Activated T-helper 1 cell treated with anti-CD3 and anti-CD28 coated beads, Interleukin-12 subunit alpha, Interleukin-12 subunit beta, Interleukin-2, Interleukin-4 antibody, amounts not matched to agents 30 ng/mL and 10 ng/mL and 1 ng/mL, durations not matched to agents 14 hours and 24 hours and 36 hours (primary cell): ENCODE measurements at places on chromosomes 2 and 18. TPM values are rescaled to one million over a fixed set of nuclear protein-coding genes. Genes with fewer than 3 reads are reported as not detected.

GRCh38 chr2:133711201-133711600 lies 142.9 kb upstream of the NCKAP5 start:
- no peaks in the 10 kb centered on the region for H3K36me3 ChIP-seq
- H3K27ac ChIP-seq, result no peak overlapping the region
- no peak overlapping the region for H3K4me3 ChIP-seq
- no peak for DNase-seq
- H3K4me1 ChIP-seq, result no peaks in the 10 kb centered on the region

GRCh38 chr2:132522901-132523300 lies 106.3 kb downstream of the GPR39 start:
- DNase-seq, result no peak
- H3K27me3 ChIP-seq, result no peaks in the 10 kb centered on the region
- H3K4me3 ChIP-seq, result no peak overlapping the region
- no peaks in the 10 kb centered on the region for H3K36me3 ChIP-seq
- H3K27ac ChIP-seq, result no peak overlapping the region

DNA sequence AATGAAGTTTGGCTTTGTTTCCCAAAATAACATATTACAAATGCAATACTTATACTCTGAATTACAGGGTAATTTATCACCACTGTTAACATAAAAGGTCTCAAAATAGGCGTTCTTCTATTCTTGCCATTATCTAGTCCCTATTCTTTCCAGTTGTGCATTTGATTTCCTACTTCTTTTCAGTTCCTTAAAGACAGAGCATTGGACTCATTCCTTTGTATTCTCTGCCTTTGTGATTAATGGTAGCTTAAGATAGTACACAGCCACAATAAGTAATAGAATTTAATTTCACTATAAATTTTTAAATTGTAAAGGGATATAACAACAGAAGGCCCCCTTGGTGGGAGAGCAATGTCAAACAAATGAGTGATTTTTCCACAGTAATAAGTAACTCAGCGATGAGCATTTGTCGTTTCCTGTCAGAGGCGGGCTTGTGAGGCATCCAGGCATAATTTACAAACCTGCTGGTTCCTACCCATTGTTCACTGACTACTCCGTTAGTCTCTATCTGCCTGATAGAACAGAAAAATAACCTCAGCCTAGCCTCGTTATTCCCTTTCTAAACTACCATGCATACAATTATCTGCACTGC lies 456.6 kb upstream of the REG3G start:
- H3K27ac ChIP-seq, result no peak overlapping the region
- no peak for DNase-seq
- no peak overlapping the region for H3K4me3 ChIP-seq
- H3K36me3 ChIP-seq, result no peaks in the 10 kb centered on the region

Gene IHH
- not detected in 2 replicates for total RNA-seq

GRCh38 chr18:5918205-5918858 lies 23.0 kb upstream of the TMEM200C start:
- no peak overlapping the region for H3K27ac ChIP-seq
- no peaks in the 10 kb centered on the region for H3K4me1 ChIP-seq
- H3K4me3 ChIP-seq, result no peak overlapping the region
- no peak for DNase-seq
- no peaks in the 10 kb centered on the region for H3K27me3 ChIP-seq

- no peaks in the 10 kb centered on the region for H3K36me3 ChIP-seq
- H3K27ac ChIP-seq, result no peak overlapping the region
- H3K27me3 ChIP-seq, result no peaks in the 10 kb centered on the region
- no peak for DNase-seq
- H3K4me1 ChIP-seq, result no peaks in the 10 kb centered on the region
- H3K4me3 ChIP-seq, result no peak overlapping the region
Observed at GRCh38 chr2:1187189-1187588, 226.1 kb upstream of the TPO start.
